Uterus (tissue), 4 donors: ENCODE measurements at places on chromosomes 16 and 17. TPM values are rescaled to one million over a fixed set of nuclear protein-coding genes. Genes with fewer than 3 reads are reported as not detected.

GRCh38 chr17:41536741-41537613 is 8.9 kb upstream of the KRT19 start:
- no peak for DNase-seq

- peak; percentile 75 for DNase-seq
Measured at GRCh38 chr16:4936991-4937781, at the start of gene PPL. TSS of gene PPL (minus strand) at chr16:4937148. CDS start at chr16:4937045, 103 bp downstream.

Gene GNAO1
- total RNA-seq, result 1.6 TPM

DNA sequence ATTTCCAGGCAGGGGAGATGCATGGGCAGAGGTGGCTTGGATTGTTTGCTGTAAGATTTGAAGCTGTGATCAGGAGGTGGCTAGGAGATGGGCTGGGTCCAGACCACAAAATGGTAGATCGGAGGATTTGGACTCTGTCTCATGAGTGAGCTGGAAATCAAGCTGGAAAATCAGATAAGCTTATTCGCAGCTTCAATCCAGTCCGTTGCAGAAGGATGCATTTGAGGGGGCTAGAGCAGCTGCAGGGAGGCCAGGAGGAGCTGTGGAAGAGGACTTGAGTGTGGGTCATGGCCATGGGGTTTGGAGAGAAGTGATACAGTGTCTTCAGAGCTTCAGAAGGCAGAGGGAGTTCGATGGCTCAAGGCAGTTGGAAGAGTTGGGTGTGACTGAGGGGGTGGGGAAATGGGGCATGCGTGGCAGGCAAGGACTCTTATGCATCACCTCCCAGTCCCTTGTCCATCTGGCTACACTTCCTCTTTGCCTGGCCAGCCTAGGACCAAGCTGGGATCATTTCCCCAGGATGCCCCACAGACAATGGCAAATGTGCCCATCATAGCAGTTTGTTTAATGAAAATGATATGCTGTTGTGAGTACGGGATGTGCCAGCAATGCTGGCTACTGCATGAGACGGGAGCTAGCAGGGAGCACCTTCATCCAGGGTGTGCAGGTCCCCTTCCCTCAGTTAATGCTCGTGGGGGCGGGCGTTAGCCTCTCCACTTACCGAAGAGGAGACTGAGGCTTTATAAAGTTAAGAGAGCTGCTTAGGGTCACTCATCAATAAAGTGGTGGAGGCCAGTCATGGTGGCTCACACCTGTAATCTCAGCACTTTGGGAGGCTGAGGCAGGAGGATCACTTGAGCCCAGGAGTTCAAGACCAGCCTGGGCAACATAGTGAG is 20.6 kb downstream of the QPRT start:
- DNase-seq, result no peak

Gene TPSG1
- total RNA-seq, result not detected

Gene WNK4
- total RNA-seq, result 0.34 TPM

Gene EVI2A
- 3.6 TPM for total RNA-seq

Gene KRT40
- total RNA-seq, result 0.21 TPM
